ENCODE measurements at places on chromosomes 11 and 22.

DNA sequence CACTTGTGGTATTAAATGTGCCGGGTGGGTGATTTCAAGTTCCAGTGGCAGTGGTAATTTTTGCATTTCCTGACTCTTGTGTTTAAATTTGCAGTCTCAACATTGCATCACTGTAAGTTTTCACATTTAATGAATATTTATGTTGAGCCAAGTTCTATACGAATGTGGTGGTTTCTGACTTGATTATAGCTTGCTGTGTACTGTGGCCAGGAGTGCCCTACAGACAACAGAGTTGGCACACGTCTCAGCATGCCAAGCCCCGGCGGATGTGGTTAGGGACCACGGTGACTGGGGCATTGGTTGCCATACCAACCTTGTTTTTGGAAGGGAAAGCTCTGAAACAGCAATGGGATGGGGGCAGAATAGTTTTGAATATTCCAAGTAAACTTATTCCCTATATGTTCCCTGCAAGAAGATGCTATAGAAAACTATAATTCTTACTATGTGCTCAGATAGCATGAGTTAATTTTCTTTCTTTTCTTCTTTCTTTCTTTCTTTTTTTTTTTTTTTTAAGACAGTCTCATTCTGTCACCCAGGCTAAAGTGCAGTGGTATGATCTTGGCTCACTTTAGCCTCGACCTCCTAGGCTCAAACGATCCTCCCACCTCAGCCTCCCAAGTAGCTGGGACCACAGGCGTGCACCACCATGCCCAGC, 16.0 kb downstream of the ZNRF3 start:
- DNase-seq, result no peak

GRCh38 chr11:86488553-86488952, 113.9 kb downstream of the CCDC81 start:
- no peak for DNase-seq

GRCh38 chr11:128528294-128528693, 59.1 kb downstream of the ETS1 start:
- DNase-seq, result no peak

- no peak for DNase-seq
Observed at GRCh38 chr11:8754241-8754640, 71.6 kb downstream of the RPL27A start.

GRCh38 chr11:117831661-117832415, 7.3 kb upstream of the FXYD2 start:
- DNase-seq, result no peak

GRCh38 chr22:19933341-19934241, 8.0 kb upstream of the COMT start:
- no peak for DNase-seq

- no peak for DNase-seq
Observed at GRCh38 chr22:41875531-41876270, 39.2 kb downstream of the SHISA8 start.

DNA sequence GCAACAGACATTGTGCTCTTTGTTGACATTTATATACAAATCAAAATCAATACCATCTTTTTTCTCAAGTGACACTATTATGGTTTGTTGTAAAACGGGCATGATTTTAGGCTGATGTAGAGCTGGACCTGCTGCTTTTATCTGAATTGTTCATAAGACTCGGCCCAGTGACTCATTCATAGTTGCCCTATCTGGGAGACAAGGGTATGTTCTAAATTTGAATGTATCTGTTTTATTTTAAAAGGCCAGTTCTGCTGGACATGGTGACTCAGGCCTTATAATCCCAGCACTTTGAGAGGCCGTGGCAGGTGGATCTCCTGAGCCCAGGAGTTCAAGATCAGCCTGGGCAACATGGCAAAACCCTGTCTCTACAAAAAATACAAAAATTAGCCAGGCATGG, 39.3 kb downstream of the CEP295 start:
- DNase-seq, result no peak

DNA sequence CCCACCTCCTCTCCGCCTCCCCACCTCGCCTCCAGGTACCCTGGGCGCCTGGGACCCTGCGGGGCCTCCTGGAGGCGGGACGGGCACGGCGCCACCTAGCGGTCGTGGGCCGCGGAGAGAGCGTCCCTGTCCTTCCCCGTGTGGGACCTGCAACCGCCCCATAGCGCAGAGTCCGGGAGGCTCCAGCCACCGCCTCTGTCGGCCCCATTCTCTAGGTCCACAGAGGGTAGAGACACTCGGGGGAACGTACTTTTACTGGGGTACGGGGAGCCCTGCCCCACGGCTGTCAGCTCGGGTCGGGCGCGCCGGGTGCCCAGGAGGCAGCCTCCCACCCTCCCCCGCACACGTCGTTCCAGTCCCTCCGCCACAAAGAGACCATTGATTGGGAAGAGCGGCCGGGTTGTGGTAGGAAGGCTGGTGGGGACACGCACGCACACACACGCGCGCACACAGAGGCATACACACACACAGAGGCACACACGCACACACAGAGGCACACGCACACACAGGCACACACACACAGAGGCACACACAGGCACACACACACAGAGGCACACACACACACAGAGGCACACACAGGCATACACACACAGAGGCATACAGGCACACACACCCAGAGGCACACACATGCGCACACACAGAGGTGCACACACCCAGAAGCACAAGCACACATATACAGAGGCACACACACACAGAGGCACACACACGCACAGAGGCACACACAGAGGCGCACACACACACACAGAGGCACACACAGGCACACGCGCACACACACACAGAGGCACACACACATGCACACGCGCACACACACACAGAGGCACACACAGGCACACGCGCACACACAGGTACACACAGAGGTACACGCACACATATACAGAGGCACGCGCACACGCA, 12.6 kb upstream of the NECTIN1 start:
- peak; percentile 79 for DNase-seq

DNA sequence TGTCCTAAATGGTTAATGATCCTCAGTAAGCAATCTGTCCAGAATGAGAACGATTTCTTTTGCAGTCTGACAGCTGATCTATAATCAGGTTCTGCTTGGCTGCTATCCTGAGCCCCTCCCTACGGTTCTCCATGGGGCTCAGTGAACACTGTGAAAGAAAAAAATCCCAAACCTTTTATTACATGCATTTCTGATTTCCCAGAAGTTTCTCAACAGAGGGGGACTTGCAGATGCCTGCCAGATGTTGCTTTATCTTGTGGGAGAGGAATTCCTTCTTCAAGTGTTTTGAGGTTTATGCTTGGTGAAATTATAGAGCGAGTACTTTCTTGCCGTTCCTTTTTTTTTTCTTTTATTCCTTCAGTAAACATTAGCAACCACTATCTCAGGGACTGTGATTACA, 531.9 kb upstream of the ISX start:
- DNase-seq, result no peak

GRCh38 chr11:73099512-73100266, 42.4 kb downstream of the FCHSD2 start:
- no peak for DNase-seq

DNA sequence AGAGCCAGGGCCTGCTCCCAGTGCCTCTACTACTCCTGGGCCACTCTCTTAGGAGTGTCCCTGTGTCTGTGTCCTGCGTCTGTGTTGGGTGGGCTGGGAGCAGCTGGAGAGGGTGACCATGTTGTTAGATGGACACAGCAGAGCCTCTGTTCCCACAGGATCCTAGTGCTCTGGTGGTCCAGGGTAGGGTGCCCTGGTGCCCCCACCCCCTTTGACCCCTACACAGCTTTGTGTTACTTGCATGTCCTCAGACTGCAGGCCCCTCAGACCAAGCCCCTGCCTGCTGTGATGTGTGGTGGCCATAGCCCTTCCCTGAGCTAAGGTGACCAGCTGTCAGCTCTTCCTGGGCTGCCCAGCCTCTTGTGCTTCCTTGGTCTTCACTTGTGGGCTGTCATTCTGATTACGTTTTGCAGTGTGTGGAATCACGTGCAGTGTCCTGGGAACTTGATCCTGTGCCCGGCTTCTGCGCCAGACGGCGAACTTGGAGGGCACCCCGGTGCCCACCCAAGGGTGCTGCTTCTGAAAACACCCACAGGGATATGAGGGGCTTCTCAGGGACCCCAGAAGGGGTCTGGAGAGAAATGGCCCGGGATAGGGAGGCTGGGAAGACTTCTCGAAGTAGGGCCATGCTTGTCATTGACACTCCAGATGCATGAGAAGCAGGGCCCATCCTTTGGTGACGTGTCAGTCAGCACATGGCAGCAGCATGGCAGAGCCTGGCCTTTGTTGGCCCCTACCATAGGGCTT, 1.5 kb downstream of the TANGO2 start:
- no peak for DNase-seq

DNA sequence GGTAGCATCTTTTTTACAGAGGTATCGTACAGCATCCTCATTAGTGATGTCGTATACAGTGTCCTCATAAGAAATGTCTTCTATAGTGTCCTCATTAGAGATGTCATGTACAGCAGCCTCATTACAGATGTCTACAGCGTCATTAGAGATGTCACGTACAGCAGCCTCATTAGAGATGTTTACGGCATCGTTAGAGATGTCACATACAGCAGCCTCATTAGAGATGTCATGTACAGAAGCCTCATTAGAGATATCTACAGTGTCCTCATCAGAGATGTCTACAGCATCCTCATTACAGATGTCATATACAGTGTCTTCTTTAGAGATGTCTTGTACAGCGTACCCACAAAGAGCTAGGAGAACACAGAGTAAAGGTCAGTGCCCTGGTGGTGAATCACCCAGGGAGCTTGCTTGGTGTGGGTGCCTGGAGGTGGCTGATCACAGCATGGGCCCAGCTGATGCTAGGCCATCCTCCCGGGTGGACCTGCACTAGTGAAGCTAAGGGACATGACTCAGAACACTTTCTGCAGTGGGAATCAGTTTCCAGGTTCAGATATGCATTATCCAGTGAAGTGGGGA, 109.2 kb downstream of the IGLL1 start:
- no peak for DNase-seq

- DNase-seq, result no peak
Observed at GRCh38 chr11:94675239-94675638, 92.9 kb upstream of the AMOTL1 start.

DNA sequence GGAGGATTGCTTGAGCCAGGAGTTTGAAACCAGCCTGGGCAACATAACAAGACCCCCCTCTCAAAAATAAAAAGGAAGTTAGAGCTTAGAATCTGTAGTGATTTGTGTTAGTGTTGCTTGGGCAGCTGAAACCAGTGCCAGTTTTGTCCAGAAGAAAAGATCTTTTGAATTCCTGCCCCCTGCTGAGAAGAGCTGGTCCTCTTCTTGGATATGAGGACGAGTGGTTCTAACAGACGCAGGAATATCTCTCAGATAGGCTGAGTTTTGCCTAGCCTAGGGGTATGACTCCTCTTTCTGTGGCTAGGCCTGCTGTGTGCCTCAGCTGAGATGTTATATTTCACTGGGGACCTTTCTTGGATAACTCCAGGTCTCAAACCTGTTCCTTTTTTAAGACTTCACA, 102.8 kb downstream of the STIM1 start:
- peak; percentile 10 for DNase-seq

- DNase-seq, result no peak
Observed at GRCh38 chr22:49715450-49715849, 112.2 kb downstream of the BRD1 start.

GRCh38 chr22:46664301-46664855, 44.2 kb downstream of the GRAMD4 start:
- no peak for DNase-seq

GRCh38 chr22:20881231-20881630, 22.4 kb downstream of the SNAP29 start:
- DNase-seq, result no peak

- no peak for DNase-seq
Observed at GRCh38 chr22:22834783-22835182, 52.8 kb upstream of the IGLL5 start.

- no peak for DNase-seq
Observed at GRCh38 chr11:77967121-77967520, 27.3 kb downstream of the INTS4 start.

- DNase-seq, result peak; percentile 31
Observed at GRCh38 chr11:102810950-102811660, 13.1 kb upstream of the MMP1 start.

DNA sequence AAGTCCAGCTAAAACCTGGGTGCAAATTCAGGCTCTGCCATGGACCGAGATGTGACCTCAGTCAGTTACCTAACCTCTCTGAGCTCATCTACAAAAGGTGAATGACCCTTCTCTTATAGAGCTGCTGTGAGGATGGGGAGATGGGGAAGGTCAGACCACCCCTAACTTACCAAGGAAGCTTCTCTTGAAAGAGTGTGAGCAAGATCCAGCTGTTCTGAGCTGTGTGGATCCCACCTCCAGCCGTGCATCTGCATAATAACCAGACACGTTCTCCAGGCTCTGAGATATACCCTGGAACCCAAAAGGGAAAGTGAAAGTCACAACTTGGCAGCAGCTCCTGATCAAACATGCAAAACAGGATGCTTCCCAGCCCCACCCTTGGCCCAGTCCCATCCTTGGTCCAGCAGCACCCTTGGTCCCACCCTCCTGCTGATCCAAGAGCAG, at the start of gene APOL3:
Gene APOL3 (minus strand): TSS at position 257 of the 444 bp plus-strand sequence. CDS start 11,700 bp downstream, outside the sequence.
- DNase-seq, result no peak

DNA sequence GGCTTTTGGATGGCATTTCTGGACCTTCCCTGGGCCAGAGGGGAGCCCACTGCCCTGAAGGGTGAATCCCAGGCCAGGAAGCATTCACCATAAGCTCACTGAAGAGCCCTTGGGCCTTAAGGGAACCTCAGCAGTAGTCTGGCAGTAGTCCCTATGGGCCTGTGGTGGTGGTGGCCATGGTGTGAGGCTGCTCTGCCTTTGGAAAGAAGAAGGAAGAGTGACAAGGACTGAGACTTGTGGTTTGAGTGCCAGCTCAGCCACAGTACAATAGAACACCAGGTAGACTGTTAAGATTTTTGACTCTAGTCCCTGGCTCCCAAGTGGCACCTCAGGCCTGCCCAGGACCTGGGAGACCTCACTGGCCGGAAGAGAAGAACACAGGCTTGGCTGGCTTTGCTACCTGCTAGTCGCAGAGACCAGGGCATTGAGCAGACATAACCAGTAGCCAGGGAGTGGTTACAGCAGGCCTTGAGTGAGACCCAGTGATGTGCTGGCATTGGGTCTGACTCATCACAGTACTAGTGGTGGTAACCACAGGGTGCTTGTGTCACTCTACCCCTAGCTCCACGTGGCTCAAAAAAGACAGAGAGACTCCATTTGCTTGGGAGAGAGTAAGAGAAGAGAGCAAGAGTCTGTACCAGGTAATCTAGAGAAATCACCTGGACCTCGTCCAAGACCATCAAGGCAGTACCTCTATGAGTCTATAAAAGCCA, 259.8 kb upstream of the BLID start:
- no peak for DNase-seq

- DNase-seq, result no peak
Observed at GRCh38 chr22:37509059-37509860, 10.0 kb downstream of the CARD10 start.

Measured in neural progenitor cell (in vitro differentiated cells).